Caco-2 (cell line): ENCODE measurements at places on chromosomes 2 and 18.

DNA sequence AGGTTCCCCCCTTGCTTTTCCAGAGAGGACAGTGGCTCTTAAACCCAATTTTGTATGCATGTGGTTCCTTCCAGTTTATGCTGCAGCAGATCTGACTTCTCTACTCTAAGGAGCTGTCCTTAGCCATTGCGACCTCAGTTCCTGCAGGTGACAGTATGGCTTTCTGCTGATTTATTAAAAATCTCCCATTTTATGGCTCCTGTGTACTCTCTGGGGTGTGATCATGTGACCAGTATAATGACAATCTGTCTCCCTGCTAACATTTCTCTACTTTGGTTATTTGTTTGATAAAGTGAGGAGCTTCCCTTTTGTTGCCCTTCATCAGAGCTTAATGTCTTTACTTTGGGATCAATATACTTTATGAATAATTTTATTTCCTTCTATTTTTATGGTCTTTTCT lies 148.7 kb upstream of the VRK2 start:
- no peak overlapping the region for H3K4me3 ChIP-seq
- H3K36me3 ChIP-seq, result no peaks in the 10 kb centered on the region
- H3K27me3 ChIP-seq, result no peaks in the 10 kb centered on the region

GRCh38 chr2:128367601-128368359 lies 49.1 kb upstream of the HS6ST1 start:
- no peaks in the 10 kb centered on the region for H3K27me3 ChIP-seq
- no peak overlapping the region for H3K27ac ChIP-seq
- no peaks in the 10 kb centered on the region for H3K36me3 ChIP-seq
- peaks cover 22% of the 10 kb centered on the region for H3K4me1 ChIP-seq

GRCh38 chr2:129466389-129466788 lies 513.1 kb upstream of the RAB6C start:
- no peaks in the 10 kb centered on the region for H3K4me1 ChIP-seq
- H3K27ac ChIP-seq, result no peak overlapping the region
- no peak overlapping the region for H3K4me3 ChIP-seq
- no peaks in the 10 kb centered on the region for H3K27me3 ChIP-seq
- no peaks in the 10 kb centered on the region for H3K36me3 ChIP-seq

DNA sequence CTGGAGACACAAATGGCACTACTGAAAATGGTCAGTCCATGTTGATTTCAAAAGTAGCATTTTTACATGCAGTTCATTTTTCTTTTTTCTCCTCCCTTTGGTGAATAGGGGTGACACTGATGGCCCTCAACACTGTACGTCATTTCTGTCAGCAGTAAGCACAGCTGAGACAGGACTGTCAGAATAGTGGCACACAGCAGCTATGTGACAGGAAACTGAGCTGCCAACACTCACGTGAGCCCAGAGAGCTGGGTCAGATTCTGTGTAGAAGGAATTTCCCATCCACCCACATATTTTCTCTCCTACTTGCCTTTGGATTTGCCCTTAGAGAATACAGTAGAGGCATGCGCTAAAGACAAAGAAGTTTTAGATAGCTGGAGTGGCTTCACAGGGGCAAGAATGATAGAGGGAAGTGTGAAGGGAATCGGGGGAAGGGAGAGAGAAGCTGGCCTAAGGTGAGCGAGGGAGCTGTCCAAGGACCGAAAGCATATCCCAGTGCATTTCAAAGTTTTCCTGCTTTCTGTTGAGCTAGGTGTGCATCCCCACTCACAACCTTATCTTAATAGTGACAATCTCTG lies 476.6 kb downstream of the CNTNAP5 start:
- DNase-seq, result no peak
- no peaks in the 10 kb centered on the region for H3K36me3 ChIP-seq
- no peak overlapping the region for H3K4me3 ChIP-seq
- no peaks in the 10 kb centered on the region for H3K4me1 ChIP-seq
- no peaks in the 10 kb centered on the region for H3K27me3 ChIP-seq
- no peak overlapping the region for H3K27ac ChIP-seq

DNA sequence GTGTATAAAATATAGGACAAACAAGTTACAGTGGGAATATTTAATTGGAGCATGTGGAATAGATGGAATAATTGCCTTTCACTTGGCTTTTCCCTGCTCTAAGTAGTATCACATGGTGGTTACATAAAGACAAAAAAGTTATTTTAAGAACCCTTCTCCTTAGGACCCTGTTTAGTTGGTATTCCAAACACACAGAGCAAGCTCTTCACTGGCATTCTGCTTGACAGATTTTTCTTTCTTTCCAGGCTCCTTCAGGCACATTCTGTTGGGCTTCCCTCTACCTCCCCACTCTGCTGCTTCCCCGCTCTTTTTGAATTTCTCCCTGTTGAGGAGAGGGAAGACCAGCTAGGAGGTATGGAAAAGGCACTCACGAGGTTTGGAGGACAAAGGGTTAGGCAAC lies 29.0 kb upstream of the DARS1 start:
- H3K27ac ChIP-seq, result no peak overlapping the region
- no peak for DNase-seq
- H3K27me3 ChIP-seq, result no peaks in the 10 kb centered on the region
- H3K4me3 ChIP-seq, result no peak overlapping the region
